NCI-H1417 treated with DMSO at 0.1 percent for 48 hours (cell line): ENCODE measurements at places on chromosomes 11 and 22.

DNA sequence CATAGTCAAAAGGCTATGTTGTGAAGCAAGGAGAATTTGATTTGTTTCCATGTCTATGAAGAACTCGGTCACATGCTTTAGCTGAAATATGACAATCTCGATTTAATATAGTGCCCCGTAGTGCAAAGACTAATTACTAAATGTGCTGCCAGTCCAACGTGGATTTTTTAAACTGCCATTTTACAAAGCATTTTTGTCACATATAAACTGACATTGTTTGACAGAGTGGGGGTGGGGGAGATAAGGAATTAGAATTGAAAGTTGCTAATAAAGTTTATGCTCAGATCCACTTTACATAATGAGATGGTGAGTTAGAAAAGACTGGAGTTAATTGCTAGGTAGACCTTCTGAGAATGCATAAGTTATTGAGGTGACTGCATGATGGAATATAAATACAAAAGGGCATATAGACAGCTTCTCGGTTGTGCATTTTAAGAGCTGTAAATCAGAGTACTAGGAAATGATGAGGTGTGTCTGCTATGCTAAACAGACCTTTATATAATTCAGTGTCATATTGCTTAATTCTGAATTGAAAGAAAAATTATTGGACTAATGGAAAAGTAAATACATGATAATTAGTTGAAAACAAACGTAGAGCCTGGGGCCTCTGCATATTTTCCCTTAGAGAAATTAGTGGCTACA is 158.9 kb upstream of the MTNR1B start:
- peak; percentile 37 for DNase-seq

DNA sequence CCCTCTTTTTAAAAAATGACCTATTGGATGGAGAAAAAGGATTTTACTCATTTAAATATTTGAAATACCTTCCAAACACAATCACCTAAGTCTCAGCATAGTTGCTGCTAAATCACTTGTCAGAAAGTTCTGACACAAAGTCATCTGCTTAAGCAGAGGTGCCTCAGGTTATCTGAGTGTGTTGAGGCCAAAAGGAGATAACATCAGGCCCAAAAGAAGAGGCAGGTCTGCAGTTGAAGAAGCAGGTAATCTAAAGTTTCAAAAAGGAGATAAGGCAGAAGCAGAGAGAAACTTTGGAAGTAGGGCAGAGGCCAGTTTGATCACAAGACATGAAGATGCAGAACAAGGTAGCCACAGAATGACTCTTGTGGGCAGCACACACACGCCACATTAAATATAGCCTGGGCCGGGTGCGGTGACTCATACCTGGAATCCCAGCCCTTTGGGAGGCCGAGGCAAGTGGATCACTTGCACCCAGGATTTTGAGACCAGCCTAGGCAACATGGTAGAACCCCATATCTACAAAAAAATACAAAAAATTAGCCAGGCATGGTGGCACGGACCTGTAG is 175.7 kb upstream of the API5 start:
- no peak for DNase-seq

DNA sequence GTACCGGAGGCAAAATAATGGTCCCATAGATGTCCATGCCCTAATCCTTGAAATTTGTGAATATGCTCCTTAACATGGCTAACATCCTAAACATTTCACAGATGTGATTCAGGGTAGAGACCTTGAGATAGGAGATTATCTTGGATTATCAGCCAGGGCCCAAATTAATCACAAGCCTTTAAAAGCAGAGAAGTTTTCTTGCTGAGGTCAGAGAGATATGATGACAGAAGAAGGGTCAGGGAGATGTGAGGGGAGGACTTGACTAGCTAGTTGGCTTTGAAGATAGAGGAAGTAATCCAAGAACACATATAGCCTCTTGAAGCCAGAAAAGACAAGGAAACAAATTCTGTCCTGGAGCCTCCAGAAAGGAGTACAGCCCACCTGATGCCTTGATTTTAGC is 19.1 kb upstream of the FDX1 start:
- DNase-seq, result no peak

DNA sequence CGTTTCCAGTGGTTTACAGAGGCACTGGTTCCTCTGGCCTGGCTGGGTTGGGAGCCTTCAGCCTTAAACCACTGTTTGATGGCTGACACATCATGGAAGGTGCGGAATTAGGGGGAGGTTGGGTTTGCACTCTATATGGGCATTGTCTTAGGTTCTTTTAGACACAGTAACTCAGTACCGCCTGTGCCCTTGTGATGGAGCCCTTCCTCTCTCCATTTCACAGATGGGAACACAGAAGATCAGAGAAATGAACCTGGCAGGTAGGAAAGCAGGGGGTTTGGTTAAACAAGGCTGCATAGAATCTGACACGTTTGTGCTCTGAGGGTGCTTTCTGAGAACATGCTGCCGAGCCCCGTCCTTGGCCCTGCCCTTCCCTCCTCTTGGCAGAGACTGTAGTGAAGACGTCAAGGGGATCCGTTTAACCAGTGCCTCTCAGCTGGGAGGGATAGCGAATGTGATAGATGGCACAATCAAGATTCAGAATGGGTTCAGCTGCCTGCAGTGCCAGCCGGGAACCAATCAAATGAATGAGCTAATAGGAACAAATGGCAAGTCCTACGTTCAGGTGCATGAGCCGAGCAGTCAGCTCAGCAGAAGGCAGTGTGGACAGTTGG is 228.6 kb downstream of the TBC1D22A start:
- no peak for DNase-seq

GRCh38 chr11:80255021-80255420 is 814.2 kb upstream of the TENM4 start:
- DNase-seq, result no peak

GRCh38 chr11:16613512-16614381 is 124.7 kb upstream of the C11orf58 start:
- peak; percentile 52 for DNase-seq

DNA sequence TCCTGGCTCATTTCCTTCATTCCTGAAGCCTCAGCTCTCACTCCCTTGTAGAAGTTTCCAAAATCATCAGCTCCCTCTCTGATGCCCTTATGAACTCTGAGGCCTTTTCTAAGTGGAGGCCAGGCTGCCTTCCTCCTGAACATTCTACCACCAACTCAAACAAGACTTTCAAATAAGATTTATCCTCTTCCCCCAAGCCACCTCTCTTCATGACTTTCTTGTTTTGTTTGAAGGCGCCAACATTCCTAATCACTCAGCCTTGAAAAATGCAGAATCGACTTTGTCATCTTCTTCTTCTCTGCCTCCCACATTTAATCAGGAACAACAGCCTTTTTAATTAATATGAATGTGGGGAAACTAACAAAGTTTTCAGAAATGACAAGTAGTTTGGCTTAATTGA is 927.9 kb downstream of the OPCML start:
- DNase-seq, result no peak

GRCh38 chr11:110830747-110831146 is 118.5 kb upstream of the ARHGAP20 start:
- no peak for DNase-seq

GRCh38 chr11:67651976-67652781 is 1.6 kb upstream of the ACY3 start:
- no peak for DNase-seq

GRCh38 chr11:128824191-128825049 is 42.7 kb downstream of the KCNJ1 start:
- DNase-seq, result no peak

- no peak for DNase-seq
Measured at GRCh38 chr11:76376746-76377558, 4.0 kb downstream of the THAP12 start.

DNA sequence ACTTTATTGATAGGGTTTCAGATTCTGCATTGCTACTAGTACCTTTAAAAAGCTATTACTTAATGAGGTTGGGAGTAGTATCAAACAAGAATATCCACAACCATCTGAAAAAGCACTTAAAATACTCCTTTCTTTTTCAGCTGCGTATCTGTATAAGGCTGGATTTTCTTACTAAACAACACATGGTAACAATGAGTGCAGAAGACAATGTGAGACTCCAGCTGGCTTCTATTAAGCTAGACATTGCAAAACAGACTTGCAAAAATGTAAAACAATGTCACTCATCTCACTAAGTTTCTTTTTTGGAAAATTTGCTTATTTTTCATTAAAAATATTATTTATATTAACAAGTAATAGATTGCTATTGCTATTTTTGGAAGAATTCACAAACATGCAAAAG is 132.6 kb downstream of the WNT11 start:
- no peak for DNase-seq

DNA sequence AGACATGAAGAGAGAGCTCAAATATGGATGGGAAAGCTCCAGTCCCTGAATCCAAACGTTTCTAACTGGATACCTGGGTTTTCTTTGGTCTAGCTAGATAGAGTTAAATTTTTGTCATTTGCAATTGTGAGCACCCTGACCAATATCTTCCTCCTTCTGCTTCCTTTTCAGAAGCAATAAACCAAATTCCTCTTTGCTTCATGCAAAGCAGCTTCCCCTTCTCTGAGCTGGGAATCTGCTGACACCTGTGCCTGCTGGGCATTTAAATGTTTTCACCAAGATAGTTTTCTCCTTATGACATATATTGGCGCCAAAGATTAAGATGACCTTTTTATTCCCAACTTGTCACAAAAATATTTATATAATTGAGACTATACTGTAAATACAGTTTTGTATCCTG is 27.9 kb upstream of the PAK1 start:
- DNase-seq, result no peak

- no peak for DNase-seq
Measured at GRCh38 chr11:22508665-22509064, 117.0 kb downstream of the FANCF start.

DNA sequence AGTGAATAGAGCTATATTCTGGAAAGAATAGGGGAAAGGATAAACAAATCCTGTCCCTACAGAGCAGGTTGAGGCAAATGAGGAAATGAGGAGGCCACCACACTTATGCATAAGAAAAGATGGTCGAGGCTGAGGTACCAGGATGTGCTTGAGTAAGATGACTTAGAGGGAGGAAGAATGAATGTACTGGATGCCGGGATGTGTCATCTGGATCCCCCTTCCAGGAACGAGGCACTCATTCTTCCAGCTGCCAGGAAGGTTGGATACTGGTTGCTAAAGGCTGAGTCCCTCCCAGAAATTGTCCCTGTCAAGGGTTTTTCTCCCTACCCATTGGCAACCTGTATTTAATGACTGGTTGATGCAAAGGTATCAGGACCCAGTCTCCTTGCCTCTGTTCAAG is 31.1 kb upstream of the SYT9 start:
- DNase-seq, result no peak

- DNase-seq, result no peak
Measured at GRCh38 chr11:83691451-83691950, 405.3 kb upstream of the CCDC90B start.

- no peak for DNase-seq
Measured at GRCh38 chr22:39135092-39135896, 17.2 kb downstream of the CBX7 start.

GRCh38 chr22:27662359-27663301 is 138.9 kb downstream of the MN1 start:
- no peak for DNase-seq

DNA sequence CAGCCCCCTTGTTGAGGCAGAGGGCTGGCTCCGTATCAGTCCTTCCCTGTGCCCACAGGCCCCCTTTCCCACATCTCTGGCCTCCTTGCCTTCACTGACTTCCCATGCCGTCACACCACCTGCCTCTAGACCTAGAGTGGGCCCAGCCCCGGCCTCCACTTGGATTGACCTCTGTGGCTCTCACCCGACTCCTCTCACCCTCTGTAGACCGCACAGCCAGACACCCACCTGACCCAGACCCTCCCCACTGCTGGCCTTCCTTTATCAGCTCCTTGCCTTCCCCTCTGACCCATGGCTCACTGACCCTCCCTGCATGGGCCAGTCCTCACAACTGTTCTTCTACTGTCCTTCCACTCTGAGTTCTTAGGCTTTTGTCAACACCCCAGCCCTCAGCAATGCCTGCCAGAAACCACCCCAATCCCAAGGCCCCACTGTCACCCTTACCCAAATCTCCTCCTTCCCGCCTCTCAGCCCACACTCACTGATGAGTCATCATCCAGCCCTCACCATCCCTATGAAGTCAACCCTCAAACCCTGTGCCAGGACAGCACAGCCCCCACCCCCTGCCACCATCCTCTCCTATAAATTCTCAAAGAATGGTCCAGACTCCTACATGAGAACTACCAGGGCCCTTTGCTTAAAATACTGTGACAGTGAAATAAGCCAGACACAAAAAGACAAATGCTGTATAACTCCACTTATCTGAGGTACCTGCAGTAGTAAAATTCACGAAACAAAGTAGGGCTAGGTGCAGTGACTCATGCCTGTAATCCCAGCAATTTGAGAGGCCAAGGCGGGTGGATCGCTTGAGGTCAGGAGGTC is 53.4 kb downstream of the SCGB1A1 start:
- DNase-seq, result no peak

GRCh38 chr11:4511282-4512245 is 29.1 kb downstream of the OR52K1 start:
- DNase-seq, result no peak

DNA sequence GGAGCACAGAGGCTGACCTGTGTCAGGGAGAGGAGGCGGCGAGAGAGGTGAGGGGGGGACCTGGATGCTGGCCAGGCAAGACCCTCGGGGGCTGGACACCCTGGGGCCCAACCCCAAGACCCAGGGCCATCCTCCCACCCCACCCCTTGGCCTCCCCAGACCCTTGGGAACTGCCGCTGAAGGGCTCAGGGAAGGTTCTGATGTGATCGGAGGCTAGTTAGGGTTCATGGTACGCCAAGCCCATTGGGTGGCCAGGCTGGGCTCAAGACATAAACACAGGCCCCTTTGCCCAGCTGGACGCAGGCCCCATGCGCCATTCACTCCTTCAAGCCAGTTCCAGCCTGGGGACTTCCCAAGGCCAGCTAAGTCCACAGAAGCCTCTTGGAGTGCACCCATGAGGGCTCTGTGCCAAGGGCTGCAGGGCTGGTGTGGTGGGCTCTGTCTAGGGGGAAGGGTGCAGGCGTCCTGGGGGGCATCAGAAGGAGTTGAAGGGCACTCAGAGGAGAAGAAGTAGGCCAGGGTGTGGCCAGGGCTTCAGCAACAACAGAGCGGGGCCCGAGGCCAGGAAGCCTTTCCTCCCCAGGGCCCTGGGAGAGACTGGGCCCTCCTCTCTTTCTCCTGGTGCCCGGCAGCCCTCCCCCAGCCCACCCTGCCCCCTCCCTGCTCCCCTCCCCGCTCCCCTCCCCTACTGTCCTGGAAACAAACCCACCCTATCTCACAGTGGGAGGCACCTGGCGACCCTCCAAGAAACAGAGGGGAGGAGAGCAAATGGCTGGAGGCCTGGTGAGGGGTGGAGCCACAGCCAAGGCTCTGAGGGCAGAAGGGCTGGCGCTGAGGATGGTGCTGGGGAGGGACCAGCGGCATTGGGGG is 12.9 kb downstream of the TSPAN32 start:
- DNase-seq, result no peak

- no peak for DNase-seq
Measured at GRCh38 chr11:60964801-60965200, 6.7 kb upstream of the CD6 start.

DNA sequence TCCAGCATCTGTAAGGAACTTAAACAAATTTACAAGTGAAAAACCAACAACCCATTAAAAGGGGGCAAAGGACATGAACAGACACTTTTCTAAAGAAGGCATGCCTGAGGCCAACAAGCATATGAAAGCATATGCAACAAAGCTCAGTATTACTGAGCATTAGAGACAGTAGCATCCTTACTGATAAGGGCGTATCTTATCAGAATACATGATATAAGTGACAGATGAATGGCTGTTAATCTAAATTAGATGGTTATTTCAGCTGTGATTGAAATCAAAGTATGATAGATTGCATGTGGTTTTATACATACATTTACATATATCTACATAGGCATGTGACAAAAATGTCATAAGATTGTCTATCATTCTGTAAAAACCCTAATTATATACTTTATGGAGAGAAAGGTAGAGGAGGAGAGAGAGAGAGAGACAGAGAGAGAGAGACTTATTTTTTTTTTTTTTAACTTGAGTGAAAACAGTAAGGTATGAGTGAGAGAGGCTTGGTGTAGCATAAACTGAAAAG is 1240.7 kb downstream of the FAM181B start:
- DNase-seq, result no peak
